NCI-H2081 (cell line): ENCODE measurements at places on chromosomes 7 and 10.

GRCh38 chr10:57018452-57018851 lies 657.4 kb upstream of the ZWINT start:
- no peak for DNase-seq

DNA sequence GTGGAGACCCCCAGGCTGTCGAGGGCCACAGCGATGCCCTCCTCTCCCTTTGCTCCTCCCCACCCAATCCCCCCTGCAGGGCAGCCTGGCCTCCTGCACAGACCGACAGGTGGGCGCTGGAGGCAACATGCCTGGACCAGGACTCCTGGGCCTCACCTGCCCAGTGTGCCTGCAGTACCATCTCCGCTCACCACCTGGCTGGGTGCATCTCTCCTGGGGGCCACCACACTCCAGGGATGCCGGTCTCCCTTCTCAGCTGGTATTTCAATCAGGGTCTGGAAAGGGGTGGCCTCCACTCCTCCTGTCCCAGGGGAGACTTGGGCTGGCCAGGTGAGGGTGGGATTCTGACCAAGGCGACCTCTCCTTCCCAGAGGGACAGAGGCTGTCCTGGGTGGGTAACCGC lies 17.2 kb upstream of the CFAP46 start:
- no peak for DNase-seq

DNA sequence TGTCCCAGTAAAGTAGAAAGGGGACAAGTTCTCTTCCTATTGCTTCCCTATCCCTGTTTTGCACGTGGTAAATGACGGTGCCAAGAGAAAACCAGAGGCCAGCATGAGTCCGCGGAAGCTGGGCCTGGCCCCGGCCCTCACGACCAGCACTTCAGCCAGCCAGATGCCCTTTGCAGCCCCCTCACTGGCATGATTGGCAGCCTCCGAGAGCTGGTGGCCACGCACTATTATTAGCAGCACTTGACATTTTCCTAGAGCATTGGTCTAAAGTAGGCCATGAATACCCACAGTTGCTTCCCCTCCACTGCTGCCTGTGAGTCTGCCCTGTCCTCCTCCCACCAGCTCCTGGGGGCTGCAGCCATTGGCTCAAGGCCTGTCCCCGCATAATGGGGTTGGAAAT lies 369.1 kb downstream of the PLXNA4 start:
- no peak for DNase-seq

DNA sequence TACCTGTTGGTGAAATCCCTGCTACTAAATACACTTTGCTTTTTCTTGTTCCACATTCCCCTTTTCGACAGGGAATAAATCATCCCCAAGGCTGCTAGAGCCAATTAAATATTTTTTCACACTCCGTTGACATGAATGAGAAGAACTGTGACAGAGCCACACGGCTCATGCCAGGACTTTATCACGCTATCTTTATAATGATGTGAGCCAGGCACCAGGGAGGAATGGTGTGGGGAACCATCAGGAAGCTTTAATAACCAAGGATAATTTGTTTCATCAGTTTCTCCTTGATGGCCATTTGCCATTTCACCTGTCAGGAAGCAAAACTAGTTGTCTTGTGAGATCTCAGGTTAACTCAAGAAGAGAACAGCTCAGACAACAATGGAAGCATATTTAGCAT lies 193.0 kb upstream of the C7orf33 start:
- peak; percentile 23 for DNase-seq

- peak; percentile 89 for DNase-seq
Observed at GRCh38 chr7:135774284-135774683, 25.7 kb upstream of the FAM180A start.

DNA sequence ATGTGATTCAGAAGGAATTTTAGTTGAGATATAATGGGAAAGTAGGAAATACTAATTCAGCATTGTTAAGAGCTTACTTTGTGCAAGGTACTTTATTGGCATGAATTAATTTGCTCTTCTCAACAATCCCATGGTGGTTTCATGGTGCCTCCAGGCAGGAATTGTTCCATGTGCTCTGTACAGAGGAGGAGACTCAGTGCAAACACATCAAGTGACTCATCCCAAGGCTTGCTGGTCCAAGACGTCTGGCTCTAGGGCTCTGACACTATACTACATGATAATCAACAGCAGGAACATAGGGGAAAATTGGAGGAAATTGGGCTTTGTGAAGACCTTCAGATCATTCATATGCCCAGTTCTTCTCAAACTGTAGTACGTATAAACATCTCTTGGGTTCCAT lies 66.5 kb upstream of the PRKG1 start:
- no peak for DNase-seq

GRCh38 chr10:122245136-122245535 lies 26.0 kb upstream of the BTBD16 start:
- DNase-seq = peak; percentile 36

DNA sequence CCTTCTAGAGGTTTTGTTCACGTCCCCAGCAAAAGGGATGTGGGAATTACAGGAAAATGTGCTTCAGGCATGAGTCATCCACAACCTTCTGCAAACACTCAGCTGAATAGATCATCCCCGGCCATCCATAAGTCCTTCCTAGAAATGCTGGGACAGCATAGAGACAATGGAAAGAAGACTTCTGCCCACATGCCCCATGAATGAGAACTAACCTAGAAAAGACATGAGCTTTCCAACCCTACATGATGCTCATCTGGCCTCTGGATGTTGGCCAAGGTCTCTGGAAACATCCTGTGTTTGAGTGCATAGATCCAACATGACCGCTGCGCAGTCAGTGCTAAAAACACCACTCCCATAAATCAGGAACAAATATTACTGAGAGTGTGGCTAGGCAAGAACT lies 277.5 kb downstream of the PLXNA4 start:
- no peak for DNase-seq

GRCh38 chr7:54841772-54842697 lies 83.0 kb upstream of the SEC61G start:
- no peak for DNase-seq
